ENCODE measurements at places on chromosomes 1 and 21.

DNA sequence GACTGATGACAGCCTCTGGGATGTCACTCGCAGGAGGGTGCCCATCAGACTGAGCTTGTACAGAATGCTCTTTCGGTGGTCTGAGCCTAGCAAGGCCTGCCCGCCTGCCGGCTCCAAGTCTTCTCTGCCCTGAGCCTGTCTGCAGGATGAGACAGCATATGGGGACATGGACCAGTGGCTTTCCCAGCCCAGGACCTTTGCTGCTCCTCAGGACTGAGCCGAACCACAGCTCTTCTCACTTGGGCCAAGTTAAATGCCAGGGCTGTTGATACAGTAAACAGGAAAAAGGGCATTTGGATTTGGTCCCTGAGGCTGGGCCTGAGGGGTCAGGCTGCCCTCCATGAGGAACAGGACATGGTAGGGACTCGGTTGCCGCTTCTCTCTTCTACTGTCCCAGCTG, 64.3 kb upstream of the EPS8L3 start:
- no peak for DNase-seq

- DNase-seq, result peak; percentile 41
Measured at GRCh38 chr1:150322310-150322709, 977 bp downstream of the PRPF3 start.

GRCh38 chr1:85611856-85612255, 31.3 kb downstream of the CCN1 start:
- DNase-seq, result no peak

DNA sequence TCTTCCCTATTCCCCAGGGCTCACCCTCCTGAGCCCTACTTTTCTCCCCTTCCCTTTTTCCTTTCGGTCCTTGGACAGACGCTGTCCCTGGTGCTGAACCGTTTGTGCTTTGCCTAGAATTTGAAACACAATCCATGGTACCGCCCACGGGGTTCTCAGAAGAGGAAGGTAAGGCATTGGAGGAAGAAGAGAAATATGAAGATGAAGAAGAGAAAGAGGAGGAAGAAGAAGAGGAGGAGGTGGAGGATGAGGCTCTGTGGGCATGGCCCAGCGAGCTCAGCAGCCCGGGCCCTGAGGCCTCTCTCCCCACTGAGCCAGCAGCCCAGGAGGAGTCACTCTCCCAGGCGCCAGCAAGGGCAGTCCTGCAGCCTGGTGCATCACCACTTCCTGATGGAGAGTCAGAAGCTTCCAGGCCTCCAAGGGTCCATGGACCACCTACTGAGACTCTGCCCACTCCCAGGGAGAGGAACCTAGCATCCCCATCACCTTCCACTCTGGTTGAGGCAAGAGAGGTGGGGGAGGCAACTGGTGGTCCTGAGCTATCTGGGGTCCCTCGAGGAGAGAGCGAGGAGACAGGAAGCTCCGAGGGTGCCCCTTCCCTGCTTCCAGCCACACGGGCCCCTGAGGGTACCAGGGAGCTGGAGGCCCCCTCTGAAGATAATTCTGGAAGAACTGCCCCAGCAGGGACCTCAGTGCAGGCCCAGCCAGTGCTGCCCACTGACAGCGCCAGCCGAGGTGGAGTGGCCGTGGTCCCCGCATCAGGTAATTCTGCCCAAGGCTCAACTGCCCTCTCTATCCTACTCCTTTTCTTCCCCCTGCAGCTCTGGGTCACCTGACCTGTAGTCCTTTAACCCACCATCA, 10.4 kb downstream of the BCAN start:
- DNase-seq, result peak; percentile 78

DNA sequence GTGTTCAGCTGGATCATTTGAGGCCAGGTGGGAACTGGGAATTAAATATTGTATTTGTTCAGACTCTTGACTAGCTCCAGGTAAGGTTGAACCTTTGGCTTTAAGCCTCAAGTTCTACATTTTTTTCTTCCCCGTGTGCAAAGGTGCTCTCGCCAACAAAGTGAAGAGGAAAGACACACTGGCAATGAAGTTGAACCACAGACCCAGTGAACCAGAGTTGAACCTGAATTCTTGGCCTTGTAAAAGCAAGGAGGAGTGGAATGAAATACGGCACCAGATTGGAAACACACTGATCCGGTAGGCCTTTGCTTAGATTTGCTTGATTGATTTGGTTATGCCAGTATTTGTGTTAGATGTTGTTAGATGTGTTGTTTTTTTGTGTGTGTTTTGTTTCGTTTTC, 25.5 kb upstream of the RCC1 start:
- DNase-seq, result no peak

DNA sequence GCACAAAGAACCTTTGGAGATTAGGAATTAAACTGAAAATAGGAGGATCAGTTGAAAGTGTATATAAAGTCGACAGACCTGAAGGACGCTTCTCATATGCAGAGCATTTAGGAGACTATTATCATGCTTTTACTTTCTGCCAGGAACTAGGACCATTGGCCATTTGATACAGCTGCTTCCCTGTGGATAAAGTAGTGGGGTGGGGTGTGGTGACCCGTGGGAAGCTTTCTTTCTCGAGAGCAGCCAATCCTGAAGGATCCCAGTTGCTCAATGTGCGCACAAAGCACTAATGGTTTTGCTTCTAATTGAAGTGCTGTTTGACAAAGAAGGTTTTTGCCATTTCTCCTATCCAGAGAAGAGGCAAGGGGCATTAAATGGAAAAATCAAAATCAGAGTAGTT, 14.9 kb upstream of the CD55 start:
- DNase-seq, result no peak

DNA sequence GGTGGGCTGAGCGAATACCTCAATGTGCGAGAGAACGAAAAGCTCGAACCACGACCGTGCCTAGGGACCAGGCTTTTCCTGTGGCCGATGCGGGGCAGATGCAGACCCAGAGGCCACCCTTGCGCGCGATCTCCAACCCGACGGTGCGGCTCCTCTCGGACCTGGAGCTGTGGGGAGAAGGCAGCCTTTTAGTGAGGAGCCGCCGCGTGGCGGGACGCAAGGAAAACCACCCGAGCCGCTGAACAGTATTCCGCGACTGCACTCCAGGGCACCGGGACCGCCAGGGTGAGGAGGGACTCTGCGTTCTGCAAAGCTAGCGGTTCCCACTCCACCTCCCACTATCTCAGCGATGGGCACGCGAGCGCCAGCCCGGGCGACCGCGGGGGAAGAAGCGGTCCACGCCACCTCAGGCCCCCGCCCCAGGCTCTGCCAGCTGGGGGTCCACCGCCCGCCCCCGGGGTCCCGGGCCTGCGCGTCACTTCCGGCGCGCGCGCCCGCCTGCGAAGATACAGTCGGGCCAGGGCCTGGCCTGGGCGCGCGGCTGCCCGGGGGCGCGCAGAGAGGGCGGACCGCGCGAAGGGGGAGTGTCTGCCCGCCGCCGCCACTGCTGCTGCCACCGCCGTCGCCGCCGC, 66.5 kb upstream of the PRKACB start:
- peak; percentile 92 for DNase-seq

- DNase-seq, result peak; percentile 66
Measured at GRCh38 chr1:181936768-181937581, 124.5 kb downstream of the ZNF648 start.

DNA sequence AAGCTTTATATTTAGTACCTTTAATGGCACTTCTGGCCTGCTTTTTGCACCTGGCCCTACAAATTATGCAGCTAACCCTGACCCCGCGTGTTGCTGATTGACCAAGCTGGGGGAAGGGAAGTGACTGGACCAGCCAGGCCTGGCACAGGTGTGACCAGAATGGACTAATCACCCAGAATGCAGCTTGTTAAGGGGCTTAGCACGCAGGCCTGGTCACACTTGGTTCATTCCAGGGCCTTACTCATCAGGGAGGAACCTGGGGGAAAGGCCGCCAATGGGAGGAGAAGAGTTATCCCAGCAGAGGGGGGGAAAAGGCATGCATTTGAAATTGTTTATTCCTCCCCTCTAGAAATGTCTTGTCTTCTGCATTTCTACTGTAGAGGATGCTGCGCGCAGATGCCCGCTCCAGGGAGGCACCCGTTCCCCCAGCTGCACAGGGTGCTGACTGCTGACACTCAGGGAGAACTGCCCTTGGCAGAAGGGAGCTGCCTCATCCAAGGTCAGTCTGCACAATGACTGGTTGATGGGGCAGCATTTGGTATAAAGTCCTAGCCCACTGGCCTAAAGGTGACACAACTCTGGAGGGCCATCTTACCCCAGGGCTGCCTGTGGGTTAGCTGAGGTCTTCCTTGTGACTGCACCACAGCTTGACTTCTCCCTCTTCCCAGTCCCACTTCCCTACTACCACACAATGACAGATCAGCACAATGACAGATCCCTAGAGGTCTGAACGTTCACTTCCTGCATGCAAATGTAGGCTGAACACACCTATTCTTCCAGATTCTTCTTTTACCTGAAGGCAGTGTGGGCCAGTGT, 29.0 kb downstream of the DHCR24 start:
- DNase-seq, result no peak

- no peak for DNase-seq
Measured at GRCh38 chr1:93827128-93827527, 51.9 kb downstream of the DNTTIP2 start.

- peak; percentile 35 for DNase-seq
Measured at GRCh38 chr1:220044678-220045355, 1.5 kb downstream of the EPRS1 start.

- DNase-seq, result no peak
Measured at GRCh38 chr1:31779687-31780086, 15.5 kb upstream of the ADGRB2 start.

DNA sequence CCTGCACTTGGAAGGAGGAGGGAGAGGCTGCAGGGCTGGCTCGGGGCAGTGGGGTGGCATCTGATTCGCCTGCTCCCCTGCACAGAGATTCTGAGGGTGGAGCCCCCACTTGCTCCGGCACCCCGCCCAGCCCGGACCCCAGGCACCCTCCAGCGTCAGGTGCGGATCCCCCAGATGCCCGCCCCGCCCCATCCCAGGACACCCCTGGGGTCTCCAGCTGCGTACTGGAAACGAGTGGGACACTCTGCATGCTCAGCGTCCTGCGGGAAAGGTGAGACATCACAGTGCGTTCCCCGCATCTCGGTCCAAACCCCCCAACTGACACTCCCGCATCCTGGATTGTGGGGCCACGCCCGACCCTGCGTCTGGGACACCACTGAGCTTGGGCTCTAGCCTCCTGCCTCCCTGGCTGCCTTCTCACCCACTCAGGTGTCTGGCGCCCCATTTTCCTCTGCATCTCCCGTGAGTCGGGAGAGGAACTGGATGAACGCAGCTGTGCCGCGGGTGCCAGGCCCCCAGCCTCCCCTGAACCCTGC, 7.9 kb downstream of the ADAMTSL4 start:
- DNase-seq, result no peak

DNA sequence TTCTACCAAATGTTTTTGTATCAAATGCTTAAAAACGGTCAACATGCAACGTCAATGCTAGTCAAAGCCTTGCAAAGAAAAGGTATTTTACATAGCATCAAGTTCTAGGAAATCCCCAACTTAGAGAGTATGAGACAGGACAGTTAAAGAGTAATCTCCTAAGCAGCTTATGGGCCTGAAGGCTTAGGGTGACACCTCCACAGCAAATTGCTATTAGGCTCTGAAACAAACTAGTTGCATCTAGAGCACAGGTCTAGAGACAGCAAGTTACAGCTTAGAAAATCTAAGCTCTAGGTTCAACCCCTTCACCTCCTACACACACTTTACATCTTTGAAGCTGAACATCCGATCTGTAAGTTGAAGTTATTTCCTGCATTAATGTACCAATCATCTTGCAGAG, 13.7 kb downstream of the PABPC4 start:
- no peak for DNase-seq

- no peak for DNase-seq
Measured at GRCh38 chr1:150972417-150972940, 2.2 kb downstream of the CERS2 start.

DNA sequence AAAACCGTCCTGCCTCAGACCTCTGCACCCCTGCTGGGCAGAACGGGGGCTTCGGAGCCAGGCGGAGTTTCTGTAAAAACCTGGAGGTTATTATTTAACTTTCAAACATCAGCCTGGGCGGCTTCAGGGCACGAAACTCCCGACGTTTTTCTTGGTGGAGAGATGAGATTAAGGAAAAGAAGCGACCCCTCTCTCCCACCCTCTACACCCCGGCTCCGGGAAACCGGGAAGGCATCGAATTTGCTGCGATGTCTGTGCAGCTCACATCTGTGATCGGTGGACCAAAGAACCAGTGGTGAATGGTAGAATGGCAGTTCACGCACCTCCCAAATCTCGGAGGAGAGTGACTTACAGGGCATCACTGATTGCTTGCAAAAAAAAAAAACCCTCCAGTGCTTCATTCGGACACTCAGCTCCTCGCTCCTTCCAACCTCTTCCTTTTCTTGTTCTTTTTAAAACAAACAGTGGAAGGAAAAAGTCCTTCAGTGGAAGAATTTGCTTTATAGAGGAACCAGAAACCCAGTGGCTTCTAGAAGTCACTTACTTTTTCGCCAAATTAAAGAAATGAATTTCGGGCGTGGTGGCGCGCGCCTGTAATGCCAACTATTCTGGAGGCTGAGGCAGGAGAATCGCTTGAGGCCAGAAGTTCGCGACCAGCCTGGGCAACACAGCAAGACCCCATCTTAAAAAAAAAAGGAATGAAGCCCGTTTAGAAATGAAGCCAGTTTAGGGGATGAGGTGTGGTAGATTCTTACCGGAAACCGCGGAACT, 884 bp downstream of the PHACTR4 start:
- peak; percentile 76 for DNase-seq

DNA sequence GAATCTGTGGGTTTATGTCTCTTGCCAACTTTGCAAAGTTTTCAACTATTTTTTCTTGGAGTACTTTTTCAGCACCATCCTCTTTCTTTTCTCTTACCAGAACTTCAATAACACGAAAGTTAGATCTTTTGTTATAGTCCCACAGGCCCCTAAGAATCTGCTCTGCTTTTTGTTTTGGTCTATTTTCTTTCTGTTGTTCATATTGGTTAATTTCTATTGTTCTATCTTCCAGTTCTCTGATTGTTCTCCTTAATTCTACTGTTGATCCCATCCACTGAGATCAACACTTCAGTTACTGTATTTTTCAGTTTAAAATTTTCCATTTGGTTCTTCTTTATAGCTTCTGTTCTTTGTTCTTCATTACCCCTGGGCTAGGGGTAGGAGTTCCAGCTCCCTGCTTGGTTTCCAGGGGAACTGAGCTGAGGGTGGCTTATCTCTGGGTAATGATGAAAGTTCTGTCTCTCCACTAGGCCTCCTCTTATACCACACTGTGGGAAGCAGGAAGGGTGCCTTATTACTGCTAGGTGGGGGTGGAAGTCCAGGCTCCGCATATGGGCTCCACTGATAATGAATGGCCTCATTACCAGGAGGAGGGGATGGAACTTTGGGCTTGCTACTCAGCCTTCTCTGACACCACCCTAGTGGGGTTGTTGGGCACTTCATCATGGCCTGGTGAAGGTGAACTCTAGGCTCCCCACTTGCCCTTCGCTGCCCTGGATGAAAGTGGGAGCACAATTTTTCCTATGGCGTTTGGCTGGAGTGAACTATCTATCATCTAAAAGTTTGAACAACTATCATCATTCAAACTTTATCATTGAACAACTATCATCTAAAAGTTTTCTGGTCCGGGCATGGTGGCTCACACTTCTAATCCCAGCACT, 39.3 kb downstream of the NAV1 start:
- peak; percentile 89 for DNase-seq
